ENCODE measurements at places on chromosomes 13 and 19. TPM values are rescaled to one million over a fixed set of nuclear protein-coding genes. Genes with fewer than 3 reads are reported as not detected.
A peak's percentile ranks its signal among the peaks of the same experiment; 100 is the strongest.

The TPTE2 gene
- total RNA-seq, result 0.41 TPM

DNA sequence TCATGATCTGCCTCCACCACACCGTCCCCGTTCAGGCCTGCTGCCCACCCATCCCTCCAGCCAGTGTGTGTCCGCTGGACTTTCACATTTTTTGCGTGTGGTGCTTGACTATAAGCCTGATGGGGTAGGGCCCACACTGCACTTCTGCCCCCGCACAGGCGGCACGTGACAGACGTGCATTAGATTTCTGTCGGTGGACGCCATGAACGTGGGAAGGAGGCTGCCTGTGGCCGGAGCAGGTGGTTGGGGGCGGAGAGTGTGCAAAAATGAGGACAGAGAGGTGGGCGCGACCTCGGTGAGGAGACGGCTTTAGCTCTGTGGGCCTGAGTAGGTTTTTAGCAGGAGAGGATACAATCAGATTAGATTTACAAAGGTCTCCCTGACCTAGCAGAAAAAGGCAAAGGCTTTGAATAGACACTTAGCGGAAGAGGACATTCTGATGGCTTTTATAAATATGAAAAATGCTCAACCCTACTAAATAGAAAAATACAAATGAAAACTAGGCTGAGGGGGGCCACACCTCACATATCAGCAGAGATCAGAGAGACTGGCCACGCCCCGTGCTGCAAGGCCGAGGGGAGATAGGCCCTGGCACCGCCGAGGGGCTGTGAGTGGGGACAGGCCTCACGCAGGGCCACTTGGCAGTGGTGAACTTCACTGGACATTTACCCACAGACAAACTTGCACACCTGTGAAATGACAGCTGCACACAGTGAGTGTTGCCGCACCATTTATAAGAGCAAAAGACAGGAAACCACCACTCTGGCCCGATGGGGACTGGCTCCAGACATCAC lies 25.4 kb downstream of the PAK4 start:
- no peak for DNase-seq

GRCh38 chr13:21849323-21849722 lies 178.4 kb downstream of the FGF9 start:
- DNase-seq, result peak; percentile 15

DNA sequence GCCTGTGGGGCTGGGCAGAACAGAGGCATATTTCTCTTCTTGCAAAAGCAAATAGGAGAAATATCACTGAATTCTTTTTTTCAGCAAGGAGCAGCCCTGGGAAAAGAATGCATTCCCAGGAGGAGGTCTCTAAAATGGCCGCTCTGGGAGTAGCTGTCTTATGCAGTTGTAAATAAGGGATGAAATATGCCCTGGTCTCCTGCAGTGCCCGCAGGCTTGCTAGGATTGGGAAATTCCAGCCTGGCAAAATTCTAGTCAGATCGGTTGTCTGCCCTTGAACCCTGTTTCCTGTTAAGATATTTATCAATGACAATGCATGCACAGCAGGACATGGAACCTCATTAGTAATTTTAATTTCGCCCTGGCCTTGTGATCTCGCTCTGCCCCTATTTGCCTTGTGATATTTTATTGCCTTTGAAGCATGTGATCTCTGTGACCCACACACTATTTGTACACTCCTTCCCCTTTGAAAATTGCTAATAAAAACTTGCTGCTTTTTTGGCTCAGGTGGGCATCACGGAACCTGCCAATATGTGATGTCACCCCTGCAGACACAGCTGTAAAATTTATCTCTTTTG lies 1993.2 kb downstream of the PCDH9 start:
- DNase-seq, result no peak

DNA sequence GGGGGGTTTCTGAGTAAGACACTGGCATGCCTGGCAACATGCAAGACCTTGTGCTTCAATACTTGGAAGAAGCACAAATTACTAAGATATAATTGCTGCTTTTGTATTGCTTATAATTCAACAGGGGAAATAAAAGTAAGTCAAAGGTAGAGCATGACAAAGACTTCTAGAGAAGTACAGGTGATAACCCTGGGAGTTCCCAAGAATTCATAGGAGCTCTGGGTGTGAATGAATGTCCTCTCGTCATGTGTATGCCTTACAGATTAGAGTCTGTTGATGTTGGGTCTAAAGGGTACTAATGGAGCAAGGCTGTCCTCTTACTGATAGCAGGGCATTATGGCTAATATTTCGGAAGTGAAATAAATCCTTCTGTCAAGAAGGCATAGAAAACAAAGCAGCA lies 7.6 kb upstream of the ZNF461 start:
- no peak for DNase-seq

GRCh38 chr19:17172624-17173345 lies 42.4 kb upstream of the USE1 start:
- no peak for DNase-seq

The KRTDAP gene
- not detected for total RNA-seq

DNA sequence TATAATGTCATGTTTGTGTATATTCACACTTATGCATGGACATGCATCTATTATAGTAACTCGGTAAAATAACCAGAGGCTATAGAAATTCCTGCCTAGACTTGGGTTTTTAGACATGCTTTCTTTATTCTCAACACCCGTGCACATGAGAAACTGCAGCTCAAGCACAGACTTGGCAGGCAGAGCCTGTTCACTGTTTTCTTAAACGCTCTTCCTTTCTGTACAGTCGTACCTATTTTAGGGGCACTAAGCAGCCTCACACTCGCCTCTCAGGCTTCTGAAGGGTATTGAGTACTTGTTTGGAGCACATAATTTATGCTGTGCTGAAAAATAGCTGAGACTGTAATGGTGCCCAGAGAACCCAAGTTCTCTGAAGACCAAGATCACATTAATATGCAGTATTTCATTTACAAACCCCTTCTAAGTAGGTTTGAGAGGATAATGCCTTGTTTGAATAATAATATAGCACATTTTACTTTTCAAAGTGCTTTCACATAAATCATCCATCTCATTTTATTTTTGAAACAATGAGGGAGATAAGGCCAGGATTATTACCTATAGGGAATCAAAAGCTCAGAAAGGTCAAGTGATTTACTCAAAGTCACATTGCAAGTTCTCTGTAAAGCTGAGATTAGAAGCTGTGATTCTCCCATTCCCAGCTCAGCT lies 429.9 kb downstream of the SPRY2 start:
- DNase-seq, result no peak

The FAM216B gene
- total RNA-seq, result 0.41 TPM

- DNase-seq, result no peak
Observed at GRCh38 chr13:34086281-34086680, 268.3 kb downstream of the RFC3 start.

The TTC9B gene
- 37.5 TPM for total RNA-seq

DNA sequence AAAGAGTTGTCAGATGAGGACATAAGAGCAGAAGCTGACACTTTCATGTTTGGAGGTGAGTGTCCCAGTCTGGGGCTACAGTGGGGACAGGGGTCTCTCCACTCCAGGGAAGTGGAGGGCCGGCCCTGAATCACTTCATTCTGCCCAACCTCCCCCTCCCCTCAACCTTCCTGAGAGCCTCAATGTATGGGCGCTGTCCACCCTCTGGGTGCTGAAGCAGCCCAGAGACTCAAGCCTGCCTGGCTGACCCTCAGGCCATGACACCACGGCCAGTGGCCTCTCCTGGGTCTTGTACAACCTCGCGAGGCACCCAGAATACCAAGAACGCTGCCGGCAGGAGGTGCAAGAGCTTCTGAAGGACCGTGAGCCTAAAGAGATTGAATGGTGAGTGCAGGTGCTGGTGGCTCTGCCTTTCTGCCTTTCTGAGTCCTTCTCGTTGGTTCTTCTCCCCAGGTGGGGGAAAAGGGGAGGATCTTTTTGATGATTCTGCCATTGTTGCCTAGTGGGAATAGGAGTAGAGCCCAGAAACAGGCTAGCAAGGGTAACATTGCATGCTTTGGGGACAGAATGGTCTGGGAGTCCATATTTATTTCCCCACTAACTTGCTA lies 8.8 kb downstream of the CYP4F8 start:
- no peak for DNase-seq

GRCh38 chr13:108663710-108664109 lies 34.3 kb downstream of the MYO16 start:
- no peak for DNase-seq

DNA sequence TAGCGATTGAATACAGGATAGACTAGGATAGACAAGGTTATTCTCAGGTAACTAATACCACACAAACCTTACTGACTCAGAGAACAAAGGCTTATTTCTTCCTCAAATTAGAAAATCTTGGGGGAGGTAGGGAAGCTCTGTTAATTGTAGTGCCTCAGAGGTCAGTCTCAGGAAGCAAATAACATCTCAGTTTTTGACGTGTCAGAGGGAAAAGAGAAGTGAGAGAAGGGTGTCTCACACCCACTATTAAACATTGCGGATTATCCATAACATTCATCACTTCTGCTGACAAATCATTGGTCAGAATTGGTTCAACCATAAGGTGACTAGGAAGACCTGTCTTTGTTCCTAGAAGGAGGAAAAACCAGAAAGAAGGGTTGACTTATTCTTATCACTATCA lies 579.4 kb upstream of the MIR17HG start:
- DNase-seq, result no peak

The LRRC63 gene
- total RNA-seq, result 2.0 TPM

The ADPRHL1 gene
- 1.2 TPM for total RNA-seq

DNA sequence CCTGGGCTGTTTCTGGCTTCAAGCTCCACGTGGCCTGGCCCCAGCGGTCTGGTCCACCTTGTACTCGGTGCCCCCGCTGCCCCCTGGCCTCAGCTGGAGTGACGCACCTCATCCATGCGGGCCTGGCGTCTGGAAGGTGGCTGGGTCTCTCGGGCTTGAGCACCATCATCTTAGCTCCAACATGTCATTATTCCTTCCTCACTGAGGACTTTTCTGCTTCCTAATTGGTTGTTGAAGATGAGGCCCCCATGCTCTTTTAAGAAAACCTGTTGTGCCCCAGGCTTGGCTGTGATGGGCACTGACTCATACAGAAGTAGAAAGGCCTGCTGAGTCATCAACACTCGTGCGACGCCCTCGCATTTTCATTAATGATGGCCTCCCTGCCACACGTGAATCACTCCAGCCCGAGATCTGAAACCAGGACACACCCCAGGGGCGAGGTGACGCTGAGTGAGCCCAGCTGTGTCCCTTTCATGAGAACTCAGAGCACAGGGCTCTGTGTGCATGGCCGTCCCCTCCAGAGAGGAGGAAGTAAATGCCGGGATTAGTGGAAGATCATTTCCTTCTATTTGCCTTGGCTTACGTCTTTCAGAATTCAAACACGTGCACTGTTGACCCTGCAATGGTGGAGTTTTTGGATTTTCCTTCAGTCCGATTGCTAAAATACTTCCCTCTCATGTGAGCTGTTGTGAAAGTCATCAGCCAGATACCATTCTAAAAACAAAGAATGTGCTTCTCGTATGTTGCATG lies 14.0 kb upstream of the GJA3 start:
- no peak for DNase-seq

DNA sequence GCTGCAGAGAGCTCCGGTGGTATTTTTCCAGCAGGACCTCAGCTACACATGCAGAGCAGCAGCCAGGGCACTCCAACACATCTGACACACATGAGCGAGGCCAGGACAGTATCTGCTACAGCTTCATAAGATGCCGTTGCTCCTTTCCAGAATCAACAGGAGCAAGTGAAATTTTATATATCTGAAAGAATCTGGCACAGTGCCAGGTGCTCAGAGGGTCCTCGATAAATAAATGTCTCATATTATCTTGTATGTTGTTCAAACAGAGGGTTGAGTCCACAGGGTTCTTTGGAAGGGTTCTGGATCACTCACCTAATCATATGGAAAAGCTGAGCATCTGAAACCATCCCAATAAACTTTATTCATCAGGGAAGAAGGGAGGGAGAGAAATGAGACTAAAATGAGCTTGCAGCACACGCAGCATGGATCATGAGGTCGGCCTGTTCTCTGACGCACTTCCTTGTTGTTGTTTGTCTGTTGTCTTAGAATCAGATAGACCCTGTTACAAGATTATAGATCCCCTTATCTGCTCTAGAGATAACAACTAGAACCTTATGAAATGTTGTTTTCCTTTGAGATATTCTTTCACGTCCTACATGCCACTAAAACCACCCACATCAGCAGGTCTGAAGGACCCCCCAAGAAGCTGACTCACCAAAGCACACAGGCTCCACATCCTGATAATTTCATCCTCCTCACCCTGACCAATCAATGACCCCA lies 3.2 kb upstream of the METTL21C start:
- DNase-seq, result no peak

GRCh38 chr19:48480183-48480557 lies 11.0 kb downstream of the CYTH2 start:
- DNase-seq, result peak; percentile 77

The DPRX gene
- not detected for total RNA-seq

- no peak for DNase-seq
Observed at GRCh38 chr13:50589651-50590054, 253.8 kb downstream of the DLEU7 start.

- DNase-seq, result no peak
Observed at GRCh38 chr19:2426611-2427428, 566 bp downstream of the TIMM13 start.

GRCh38 chr19:32691952-32692726 lies 518 bp downstream of the NUDT19 start:
- peak; percentile 65 for DNase-seq

The MEF2B gene
- not detected for total RNA-seq

DNA sequence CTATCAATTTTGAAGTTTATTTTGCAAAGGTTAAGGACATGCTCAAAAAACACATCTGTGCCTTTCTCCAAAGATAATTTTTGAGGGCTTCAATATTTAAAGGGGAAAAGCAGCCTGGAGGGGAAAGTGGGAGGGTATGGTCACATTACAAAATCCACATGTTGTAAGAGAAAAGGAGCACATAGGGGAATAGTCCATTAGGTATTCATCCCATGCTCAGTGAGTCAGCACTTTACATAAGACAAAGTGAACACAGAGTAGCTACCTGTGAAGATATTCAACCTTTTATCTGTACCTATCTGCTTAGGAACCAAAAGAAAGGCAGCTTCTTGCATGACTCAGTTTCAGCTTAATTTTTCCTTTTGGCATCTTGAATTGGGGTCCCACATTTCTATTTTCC lies 932.0 kb downstream of the SLITRK6 start:
- DNase-seq, result no peak

The IFNL1 gene
- not detected for total RNA-seq

The CEACAM19 gene
- total RNA-seq, result 0.82 TPM

The CRX gene
- not detected for total RNA-seq

GRCh38 chr19:39412867-39413271 lies 400 bp downstream of the PLEKHG2 start:
- no peak for DNase-seq

GRCh38 chr19:11105014-11105636 lies 15.9 kb downstream of the LDLR start:
- DNase-seq, result no peak

The SHISA7 gene
- total RNA-seq, result 4.5 TPM

GRCh38 chr13:38875186-38875875 lies 115.3 kb downstream of the STOML3 start:
- DNase-seq, result no peak

The ADGRE3 gene
- total RNA-seq, result not detected

Measured in frontal cortex (tissue), 4 donors.